NCI-H226 (cell line): ENCODE measurements at places on chromosomes 16 and 17.
A peak's percentile ranks its signal among the peaks of the same experiment; 100 is the strongest.

DNA sequence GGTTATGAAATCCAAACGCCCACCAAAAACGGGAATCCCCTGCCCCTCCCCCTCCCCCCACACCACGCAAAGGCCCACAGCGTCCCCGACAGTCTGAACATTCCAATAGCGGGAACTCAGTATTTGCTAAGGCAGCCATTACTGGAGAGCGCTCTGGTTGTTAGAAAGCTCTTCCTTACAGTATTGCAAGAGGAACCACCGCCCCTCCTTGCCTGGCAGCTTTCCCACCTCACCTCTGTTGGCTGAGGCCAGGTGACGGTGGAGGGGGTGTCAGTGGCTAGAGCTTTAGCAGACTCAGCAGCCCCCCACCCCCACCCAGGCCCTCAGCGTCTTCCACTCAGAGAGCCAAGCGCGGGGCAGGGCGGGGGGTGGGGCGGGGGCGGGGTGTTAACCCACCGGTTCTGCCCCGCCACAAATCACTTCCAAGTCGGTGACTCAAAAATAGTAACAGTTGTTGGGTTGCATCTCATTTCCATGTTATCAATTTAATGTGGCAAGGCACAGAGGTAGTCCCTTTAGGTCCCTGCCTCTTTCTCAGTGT is 2.2 kb upstream of the PLEKHH3 start:
- DNase-seq = peak; percentile 48

DNA sequence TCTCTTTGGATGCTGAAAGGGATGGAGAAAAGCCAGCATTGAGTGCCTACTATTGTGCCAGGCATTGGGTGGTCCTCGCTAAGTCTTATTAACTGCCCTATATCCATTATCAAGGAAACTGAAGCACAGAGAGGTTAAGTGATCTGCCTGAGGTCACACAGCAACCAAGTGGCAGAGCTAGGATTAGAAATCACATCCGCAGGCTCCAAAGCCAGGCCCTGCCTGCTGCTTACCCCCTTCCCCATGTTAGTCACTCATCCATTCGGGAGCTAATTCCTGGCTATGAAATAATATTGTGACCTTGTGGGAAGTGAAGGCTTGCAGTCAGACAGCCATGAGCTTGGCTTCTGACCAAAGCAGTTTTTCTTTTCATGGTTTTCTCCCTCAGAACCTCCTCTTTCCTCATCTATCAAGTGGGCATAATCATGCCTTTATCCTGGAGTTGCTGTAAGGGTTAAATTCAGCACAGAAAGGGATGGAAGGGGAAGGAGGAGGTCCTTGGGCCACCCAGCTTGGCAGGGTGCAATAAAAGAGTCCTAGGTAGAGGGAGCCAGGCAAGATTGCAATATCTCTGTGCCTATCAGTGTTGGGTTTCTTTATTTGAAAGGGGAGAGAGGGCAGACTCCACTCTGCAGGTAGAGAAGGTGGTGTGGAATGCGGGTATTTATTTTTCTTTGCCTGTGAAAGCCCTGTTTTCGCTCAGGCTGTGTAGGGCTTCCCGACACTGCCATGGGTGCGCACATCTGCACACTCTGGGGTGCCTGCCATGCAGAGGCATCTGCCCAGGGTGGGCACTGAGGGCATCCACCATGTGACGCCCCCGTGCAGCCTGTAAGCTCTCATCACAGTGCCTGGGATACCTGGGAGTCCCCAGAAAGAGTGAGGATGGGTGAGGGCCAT is 11.3 kb downstream of the RAI1 start:
- no peak for DNase-seq

DNA sequence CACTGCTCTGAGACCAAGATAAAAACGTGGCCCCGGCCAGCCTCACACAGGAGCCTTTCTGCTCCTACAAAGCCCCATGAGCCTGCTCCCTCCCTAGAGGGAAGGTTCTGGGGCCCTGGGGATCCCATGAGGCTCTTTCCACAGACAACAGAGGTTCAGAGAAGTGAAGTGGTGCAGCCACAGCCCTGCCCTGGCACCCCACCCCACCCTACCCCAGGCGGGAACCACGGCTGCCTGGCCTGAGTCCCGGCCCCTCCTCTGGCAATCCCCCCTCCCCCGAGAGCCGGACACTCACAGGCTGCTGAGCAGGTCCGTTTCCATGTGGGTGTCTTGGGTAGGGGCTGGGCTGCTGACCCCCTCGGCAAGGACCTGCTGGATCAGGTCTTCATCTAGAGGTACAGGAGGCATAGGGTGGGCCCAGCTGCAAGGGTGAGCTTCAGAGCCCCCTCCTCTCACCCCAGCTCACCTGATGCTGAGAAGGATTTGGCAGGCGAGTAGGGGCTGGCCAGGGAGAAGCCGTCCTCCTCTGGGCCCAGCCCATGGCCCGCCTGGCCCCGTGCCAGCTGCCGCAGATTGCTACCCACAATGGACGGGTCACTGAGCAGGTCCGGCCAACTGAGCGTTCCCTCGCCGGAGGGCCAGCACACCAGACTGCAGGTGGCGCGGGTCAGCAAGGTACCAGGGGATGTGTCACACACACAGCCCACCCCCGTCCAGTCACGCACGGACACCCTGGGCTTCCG is 38.7 kb downstream of the PKD1 start:
- no peak for DNase-seq

DNA sequence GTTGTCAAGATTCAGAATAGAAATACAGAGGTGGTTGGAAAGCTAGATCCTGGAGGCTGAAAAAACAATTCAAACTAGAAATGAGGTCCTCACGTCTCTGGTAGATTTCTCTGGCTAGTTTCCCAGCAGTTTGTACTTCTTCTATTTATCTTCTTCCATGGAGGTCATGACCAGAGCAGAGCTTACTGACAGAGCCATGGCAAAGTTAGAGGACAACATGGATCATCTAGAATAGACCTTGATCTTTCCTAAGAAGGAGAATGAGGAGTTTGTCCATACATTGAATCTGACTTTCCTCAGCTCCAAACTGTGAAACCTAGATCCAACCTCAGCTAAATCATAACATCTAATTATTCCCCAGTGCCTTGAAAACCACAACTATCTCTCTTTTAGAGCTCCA is 900.8 kb upstream of the GOT2 start:
- no peak for DNase-seq

DNA sequence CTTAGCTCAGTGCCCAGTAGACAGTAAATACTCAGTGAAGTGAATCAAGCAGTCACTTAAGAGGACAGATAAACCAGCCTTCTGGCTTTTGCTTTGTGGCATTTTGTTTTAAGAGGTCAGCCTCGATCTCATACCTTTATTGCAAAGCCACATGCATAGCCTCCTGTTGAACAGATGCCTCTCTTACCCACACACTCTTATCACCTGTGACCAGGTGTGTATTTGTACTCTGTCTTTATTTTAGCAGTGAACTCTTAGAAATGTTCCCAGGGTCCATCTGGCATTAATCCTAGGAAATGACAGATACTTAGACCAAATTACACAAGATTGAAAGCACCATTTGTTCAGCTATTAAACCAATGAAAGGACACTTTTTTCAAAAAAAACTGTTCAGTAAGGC is 1426.5 kb downstream of the CDH11 start:
- DNase-seq = no peak

DNA sequence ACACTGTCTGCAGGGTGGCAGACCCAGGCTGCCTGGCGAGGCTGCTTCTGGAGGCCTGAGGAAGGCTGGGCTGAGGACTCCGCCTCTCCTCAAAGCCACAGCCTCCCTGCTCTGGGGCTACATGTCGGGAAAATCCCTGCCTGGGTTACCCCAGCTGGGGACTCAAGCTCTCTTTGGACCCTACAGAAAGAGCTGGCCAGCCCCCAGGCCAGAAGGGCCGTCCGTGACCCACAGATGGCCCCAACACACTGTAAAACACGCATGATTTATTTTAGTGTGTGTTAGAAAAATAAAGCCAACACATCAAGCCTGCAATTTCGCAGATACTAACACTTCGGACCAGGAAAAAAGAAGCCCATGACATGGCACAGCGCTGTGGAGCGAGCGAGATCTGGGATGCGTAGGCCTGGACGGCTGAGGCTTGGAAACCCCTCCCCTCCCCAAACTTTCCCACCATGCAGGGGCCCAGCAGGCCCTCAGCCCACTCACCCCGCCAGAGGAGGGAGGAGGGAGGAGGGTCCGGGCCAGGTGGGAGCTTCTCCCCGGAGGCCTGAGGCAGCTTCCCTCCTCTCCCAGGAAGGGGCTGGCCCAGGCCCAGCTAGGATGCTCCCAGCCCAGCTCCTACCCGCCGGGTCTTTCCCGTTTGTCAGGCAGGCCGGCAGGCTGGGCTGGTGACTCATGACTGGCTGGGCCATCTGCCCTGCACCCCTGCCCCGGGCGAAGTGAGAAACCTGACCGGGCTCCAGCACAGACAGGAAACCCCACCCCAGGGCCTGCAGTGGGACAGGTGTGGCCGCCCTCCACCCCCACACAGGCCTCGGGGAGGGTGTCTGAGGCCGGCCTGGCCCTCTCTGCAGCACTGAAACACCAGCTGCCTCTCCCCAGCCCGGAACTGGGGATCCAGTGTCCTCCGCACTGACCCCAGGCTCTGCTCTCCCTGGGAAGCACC is 34.1 kb upstream of the SLC38A10 start:
- DNase-seq = peak; percentile 98

DNA sequence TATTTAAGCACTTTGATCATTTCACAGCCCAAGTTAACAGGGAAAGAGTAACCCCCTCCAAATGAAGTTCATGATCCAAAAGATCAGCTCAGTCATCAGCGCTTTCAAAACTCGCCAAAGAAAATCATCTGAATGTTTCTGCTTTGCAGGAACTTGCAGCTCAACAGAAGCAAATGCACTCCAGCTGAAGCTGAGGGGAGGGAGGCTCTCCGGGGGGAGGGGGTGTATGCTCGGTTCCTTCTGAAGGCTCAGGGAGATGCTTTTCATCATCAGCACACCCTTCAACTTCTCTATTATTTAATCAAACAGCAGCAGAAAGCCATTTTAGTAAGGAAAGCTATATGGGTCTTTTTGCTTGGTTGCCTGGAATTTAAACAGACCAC is 24.4 kb upstream of the ERN1 start:
- DNase-seq = no peak

DNA sequence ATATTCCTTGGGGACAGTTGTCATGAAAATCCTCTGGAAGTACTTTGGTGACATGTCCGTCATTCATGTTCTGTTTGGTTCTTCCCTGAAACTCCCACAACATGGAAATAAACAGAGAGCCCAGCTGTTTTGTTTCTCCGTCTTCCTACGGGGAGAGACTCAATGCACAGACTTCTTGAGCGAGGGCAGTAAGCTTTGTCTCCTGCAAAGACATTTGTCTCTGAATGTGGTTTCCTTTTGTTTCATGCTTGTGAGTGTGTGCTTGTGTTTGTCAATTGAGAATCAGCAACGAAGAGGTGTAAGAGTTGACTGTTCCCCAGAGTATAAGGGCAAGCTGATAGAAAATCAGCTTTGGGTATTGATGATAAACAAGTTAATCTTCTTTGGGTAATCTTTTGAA is 643.0 kb upstream of the RBFOX1 start:
- DNase-seq = no peak

DNA sequence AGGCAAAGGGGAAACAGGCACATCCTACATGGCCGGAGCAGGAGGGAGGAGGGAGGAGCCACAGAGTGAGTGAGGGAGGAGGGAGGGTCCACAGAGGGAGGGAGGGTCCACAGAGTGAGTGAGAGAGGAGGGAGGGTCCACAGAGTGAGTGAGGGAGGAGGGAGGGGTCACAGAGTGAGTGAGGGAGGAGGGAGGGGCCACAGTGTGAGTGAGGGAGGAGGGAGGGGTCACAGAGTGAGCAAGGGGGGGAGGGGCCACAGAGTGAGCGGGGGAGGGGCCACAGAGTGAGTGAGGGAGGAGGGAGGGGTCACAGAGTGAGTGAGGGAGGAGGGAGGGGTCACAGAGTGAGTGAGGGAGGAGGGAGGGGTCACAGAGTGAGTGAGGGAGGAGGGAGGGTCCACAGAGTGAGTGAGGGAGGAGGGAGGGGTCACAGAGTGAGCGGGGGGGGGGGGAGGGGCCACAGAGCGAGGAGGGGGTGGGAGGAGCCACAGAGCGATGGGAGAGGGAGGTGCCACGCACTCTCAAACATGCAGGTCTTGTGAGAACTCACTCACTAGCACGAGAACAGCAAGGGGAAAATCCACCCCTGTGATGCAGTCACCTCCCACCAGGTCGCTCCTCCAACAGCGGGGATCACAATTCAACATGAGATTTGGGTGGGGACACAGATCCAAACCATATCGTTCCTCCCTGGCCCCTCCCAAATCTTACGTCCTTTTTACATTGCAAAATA is 24.3 kb upstream of the CDH15 start:
- no peak for DNase-seq

GRCh38 chr16:87661561-87661960 is 59.3 kb downstream of the JPH3 start:
- DNase-seq = no peak

DNA sequence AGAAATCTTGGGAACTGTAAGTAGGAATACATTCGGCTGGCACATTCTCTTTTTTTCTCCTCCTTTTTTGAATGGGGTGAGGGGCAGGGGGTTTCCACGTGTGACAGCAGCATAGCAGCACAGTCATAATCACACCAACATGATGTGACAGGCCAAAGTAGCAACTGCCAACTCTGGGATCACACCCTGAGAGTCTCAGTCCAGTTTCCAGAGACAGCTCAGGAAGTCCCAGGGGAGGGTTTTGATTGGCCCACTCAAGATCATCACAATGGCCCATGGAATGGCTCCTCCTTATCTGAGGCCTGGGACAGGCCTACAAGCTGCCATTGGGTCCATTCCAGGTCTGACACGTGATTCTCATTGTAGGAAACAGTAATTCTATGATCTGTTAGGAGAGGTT is 207.1 kb upstream of the ASIC2 start:
- DNase-seq = no peak

GRCh38 chr16:9797306-9797705 is 384.9 kb downstream of the GRIN2A start:
- DNase-seq = peak; percentile 97

- no peak for DNase-seq
These were observed 22.2 kb downstream of the WIPF2 start for GRCh38 chr17:40241252-40241834.

DNA sequence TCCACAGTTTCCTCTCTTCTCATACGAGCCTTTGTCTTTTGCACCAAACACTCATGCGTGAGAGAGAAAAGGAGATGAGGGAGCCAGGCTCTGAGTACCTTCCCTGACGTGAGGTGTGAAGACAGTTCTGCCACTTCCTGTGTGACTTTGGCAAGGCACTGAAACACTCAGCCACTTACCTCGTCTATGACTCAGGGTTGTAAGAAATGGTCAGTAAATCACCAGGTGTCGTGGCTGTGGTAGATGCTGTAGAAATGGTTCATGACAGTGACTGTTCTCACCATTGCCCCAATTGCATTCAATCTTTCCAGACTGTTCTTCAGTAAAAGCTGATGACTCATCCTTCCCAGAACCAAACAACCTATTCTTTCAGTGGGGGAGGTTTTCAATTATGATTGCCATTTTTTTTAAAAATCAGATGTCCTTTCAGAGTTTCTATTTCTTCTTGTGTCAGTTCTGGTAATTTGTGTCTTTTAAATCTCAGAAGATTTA is 49.2 kb upstream of the CBFA2T3 start:
- no peak for DNase-seq

- DNase-seq = no peak
These were observed 1.1 kb downstream of the ST6GALNAC2 start for GRCh38 chr17:76584427-76585032.

GRCh38 chr17:8249621-8250500 is 772 bp downstream of the PFAS start:
- no peak for DNase-seq

GRCh38 chr17:46773676-46774075 is 44.8 kb downstream of the WNT3 start:
- DNase-seq = no peak

- peak; percentile 75 for DNase-seq
These were observed 49.8 kb downstream of the CDH1 start for GRCh38 chr16:68786685-68787418.

GRCh38 chr17:964876-965275 is 14.7 kb downstream of the NXN start:
- DNase-seq = no peak

GRCh38 chr17:73976676-73977521 is 226.6 kb upstream of the RPL38 start:
- peak; percentile 52 for DNase-seq
